Sigmoid colon (tissue), 7 donors: ENCODE measurements at places on chromosomes 2 and 18. TPM values are rescaled to one million over a fixed set of nuclear protein-coding genes. Genes with fewer than 3 reads are reported as not detected.

- H3K4me1 ChIP-seq, result peaks cover 34% of the 10 kb centered on the region
- peaks cover 4% of the 10 kb centered on the region for H3K36me3 ChIP-seq
- peak overlapping the region; percentile 2 for H3K27ac ChIP-seq
- no peak overlapping the region for H3K4me3 ChIP-seq
- H3K27me3 ChIP-seq, result no peaks in the 10 kb centered on the region
Observed at GRCh38 chr2:26238311-26238958, 6.0 kb downstream of the HADHA start.

DNA sequence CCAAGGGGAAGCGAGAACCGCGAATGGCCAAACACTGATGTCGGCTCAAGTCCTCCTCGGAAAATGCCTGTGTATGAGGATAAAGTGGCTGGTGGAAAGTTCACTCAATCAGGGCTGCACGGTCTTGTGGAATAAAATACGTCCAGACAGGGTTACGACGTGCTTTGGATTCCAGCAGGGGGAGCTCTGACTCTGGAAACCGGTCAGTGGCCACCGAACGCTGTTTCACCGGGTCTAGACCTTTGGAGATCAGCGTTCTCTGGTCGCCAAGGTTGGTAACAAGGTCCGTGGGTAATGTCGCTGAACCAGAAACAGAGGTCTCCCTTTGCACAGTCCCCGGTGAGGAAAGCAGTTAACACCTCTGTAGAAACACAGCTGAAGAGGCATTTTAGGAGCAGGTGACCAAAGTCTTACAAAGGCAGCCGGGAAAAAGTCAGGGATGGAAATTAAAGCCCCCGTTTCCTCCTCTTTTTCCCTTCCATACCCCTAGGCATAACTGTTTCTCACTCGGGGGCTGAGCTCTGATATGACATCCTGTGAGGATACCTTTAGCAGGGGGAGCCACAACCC is 47.8 kb downstream of the CDCA7 start:
- H3K36me3 ChIP-seq, result no peaks in the 10 kb centered on the region
- DNase-seq, result peak; percentile 89
- no peak overlapping the region for H3K27ac ChIP-seq
- peaks cover 7% of the 10 kb centered on the region for H3K4me1 ChIP-seq

DNA sequence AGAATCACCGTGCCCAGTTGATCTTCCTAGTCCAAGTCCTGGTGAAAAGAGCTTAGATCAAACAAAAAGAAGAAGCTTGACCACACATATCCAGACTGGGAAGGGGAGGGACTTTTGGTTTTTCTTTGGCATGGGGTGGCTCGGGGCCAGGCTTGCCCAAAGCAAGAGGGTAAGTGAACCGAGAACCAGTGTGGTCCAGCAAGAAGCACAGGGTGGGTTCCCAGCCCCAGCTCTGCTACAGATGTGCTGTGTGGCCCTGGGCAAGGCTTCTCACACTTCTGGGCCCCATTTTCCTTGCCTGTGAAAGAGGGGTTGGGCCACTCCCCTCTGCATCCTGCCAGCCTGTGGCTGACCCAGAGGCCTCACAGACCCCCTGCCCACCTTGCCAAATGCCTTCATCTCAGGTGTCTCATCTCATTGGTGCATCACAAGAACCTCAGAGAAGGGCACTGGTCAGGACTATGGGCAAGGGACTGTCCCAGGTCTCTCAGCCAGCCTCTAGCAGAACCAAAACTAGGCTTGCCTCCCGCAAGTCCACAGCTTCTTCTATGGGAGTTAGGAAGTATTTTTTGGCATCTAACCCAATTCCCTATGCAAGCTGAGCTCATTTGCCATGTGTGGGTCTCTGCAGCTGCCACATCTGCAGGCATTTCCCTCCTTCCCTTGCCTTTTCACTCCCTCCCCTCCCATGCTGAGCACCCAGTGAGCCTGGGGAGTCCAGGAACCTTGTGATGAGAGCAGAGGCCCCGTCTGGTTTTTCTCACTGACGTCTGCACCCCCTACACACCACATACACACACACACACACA is 6.9 kb downstream of the ATP6V1B1 start:
- H3K4me1 ChIP-seq, result no peaks in the 10 kb centered on the region
- no peaks in the 10 kb centered on the region for H3K27me3 ChIP-seq
- H3K36me3 ChIP-seq, result no peaks in the 10 kb centered on the region
- H3K4me3 ChIP-seq, result no peak overlapping the region

Gene VSNL1
- total RNA-seq, result not detected

DNA sequence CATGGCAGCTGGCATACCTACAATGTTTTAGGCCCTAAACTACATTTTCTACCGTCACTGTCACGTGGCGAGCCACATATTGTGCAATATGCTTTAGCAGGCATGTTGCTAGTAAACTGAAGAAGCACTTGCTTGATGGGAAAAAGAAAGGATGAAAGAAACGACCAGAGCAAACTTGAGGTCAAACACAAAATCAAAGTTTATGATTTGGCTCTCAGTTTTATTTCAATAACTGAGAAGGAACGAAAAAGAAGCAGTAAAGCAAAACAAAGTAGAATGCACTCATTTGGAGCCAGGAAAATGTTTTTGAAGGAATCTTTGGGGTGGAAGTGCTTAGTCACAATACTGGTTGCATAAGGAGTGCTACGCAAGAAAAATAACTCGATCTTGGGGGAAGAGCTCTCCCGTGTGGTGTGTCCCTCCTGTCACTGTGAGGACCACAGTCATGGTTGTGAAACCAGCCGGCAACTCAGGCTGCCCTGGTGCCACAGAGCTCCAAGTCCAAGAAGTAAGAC is 349.8 kb downstream of the RBM43 start:
- H3K27ac ChIP-seq, result peak overlapping the region; percentile 41
- no peaks in the 10 kb centered on the region for H3K27me3 ChIP-seq
- H3K4me3 ChIP-seq, result peak overlapping the region; percentile 11
- peak; percentile 90 for DNase-seq
- no peaks in the 10 kb centered on the region for H3K4me1 ChIP-seq

DNA sequence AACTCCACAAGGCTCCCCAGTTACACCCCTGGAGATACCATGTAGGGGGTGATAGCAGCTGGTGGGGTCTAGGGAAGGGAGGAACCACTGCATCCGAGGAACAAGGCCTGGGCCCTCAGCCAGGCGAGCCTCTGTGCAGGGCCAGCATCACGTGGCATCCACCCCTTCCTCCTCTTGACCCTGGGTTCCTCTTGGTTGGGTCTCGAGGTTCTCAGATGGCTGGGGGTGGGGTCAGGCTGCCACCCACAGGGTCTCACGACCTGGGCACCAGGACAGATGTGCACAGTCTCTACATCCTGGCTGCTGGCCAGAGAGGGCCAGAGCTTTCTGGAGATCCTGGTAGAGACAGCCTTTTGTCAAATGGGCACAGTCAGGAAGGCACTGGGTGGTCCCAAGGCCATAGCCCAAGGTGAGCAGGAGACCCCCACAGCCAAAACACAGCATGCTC is 10.4 kb downstream of the HS6ST1 start:
- DNase-seq, result peak; percentile 73
- H3K27ac ChIP-seq, result peak overlapping the region; percentile 67
- peaks cover 91% of the 10 kb centered on the region for H3K4me1 ChIP-seq
- H3K4me3 ChIP-seq, result no peak overlapping the region

DNA sequence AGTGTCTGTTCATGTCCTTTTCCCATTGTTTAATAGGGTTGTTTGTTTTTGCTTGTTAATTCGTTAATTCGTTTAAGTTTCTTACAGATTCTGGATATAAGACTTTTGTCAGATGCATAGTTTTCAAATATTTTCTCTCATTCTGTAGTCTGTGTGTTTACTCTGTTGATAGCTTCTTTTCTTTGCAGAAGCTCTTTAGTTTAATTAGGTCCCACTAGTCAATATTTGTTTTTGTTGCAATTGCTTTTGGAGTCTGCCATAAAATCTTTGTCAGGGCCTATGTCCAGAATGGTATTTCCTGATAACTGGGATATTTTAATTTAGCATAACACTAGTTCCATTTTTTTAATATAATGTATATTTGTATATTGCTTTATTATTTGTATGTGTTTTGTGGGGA is 1380.1 kb downstream of the SUCLG1 start:
- no peaks in the 10 kb centered on the region for H3K4me1 ChIP-seq
- no peak overlapping the region for H3K4me3 ChIP-seq
- H3K36me3 ChIP-seq, result no peaks in the 10 kb centered on the region
- H3K27ac ChIP-seq, result no peak overlapping the region

GRCh38 chr2:128374711-128375413 is 56.2 kb upstream of the HS6ST1 start:
- no peaks in the 10 kb centered on the region for H3K36me3 ChIP-seq
- H3K27ac ChIP-seq, result peak overlapping the region; percentile 78
- H3K27me3 ChIP-seq, result no peaks in the 10 kb centered on the region
- H3K4me1 ChIP-seq, result peaks cover 71% of the 10 kb centered on the region

Gene HADHB
- 147 TPM for total RNA-seq
